ENCODE measurements at places on chromosomes 11 and 22. TPM values are rescaled to one million over a fixed set of nuclear protein-coding genes. Genes with fewer than 3 reads are reported as not detected.

- no peak for DNase-seq
These were observed 47.2 kb downstream of the TP53I11 start for GRCh38 chr11:44903518-44903917.

- no peak for DNase-seq
These were observed 32.5 kb downstream of the MRGPRX2 start for GRCh38 chr11:19027829-19028595.

GRCh38 chr11:124892146-124892545 is 5.5 kb downstream of the ROBO4 start:
- no peak for DNase-seq

- no peak for DNase-seq
These were observed 218.5 kb downstream of the DYNC2H1 start for GRCh38 chr11:103327721-103328120.

DNA sequence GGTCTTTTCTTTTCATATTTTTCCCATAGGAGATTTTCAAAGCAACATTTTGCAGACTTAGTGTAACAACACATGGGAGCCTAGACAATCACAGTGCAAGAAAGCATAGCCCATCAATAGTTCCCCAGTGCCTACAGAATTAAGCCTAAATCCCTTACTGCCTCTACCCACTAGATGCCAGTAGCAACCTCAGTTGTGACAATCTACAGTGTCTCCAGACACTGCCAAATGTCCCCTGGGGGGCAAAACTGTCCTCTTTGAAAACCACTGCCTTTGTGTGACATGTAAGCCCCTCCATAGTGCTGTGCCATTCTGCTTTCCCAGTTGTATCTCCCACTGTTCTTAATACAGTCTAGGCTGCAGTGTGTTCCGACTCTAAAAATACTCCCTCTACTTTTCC is 1329.0 kb downstream of the LRRC4C start:
- no peak for DNase-seq

GRCh38 chr22:30866216-30866615 is 102.4 kb downstream of the MORC2 start:
- no peak for DNase-seq

DNA sequence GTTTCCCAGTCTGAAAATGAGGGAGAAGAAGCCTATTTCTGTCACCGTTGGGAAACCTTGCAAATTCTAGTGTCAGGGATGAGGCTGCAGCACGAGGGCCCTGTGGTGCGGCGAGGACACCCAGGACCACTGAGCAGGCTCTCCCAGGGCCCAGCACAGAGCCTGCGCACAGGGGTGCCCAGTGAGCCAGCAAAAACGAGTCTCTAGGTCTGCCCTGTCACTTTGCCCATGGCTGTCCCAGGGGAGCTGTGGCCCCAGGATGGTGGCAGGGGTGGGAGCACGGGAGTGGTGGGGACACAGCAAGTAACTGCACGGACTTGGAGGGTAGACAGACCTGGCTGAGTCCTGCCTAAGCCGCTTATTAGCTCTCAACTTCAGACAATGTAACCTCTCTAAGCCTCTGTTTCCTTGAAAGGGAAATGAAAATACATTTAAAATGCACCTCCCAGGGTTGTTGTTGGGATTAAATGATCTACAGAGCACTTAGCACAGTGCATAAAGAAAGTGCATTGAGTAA is 44.2 kb downstream of the DSCAML1 start:
- DNase-seq, result no peak

DNA sequence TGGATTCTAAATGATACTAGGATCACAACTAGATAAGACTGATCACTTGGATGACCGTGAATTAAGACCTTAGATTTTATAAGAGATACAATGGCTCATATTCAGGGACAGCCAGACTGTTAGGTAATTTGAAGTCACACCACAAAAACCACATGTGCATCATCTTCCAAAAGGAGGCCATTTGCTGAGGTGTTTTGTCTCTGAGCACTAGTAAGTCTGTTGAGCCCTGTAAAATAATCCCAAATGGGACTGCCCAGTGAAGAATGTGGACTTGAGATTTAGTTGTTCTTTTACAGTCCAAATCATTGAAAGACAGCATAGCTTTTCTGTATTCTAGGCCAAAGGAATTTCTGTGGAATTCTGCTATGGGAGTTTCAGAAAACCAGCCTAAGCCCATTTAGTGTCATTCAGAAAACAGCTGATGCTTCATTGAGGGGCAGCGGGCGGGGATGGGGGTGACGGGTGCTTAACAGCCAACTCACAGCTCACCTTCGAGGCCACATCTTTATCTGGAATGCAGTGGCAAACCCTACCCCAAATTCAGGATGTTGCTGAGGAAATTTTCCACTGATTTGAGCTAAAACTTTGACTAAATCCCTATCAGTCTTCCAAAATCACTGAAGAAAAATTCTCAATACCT is 80.1 kb upstream of the BIRC3 start:
- no peak for DNase-seq

- DNase-seq, result no peak
These were observed 392.8 kb downstream of the AASDHPPT start for GRCh38 chr11:106470230-106470629.

DNA sequence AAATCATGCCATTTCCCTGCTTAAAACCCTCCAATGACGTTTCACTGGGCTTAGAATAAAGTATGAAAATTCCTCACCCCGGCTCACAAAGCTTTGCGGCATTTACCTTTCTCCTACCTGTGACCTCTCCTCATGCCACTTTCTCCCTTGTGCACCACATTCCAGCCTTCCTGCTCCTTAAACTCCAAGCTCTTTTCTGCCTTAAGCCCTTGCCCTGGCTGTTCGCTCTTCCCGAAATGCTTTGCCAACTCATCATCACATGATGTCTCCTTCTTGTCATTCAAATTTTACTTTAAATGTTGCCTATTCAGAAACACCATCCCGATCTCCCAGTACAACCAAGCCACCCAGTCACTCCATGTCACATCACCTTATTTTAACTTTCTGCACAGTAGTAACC is 2.0 kb downstream of the PLEKHA7 start:
- no peak for DNase-seq

Gene TRIM48
- not detected for polyA plus RNA-seq

Gene OR52E8
- polyA plus RNA-seq, result not detected

Gene OR52N5
- not detected for polyA plus RNA-seq

Gene KCNQ1
- 13.2 TPM for polyA plus RNA-seq

Gene ZNF143
- polyA plus RNA-seq, result 29.5 TPM

Gene LSP1
- polyA plus RNA-seq, result 9.2 TPM

Gene SEZ6L
- 0.30 TPM for polyA plus RNA-seq
